MG63 (cell line): ENCODE measurements at places on chromosomes 7 and 10. TPM values are rescaled to one million over a fixed set of nuclear protein-coding genes. Genes with fewer than 3 reads are reported as not detected.

- DNase-seq: no peak
Observed at GRCh38 chr10:129937351-129937751, 26.7 kb downstream of the EBF3 start.

- DNase-seq: peak; percentile 49
Observed at GRCh38 chr7:131574741-131575140, 18.3 kb upstream of the PODXL start.

NPS gene
- total RNA-seq: not detected in 2 replicates

DNA sequence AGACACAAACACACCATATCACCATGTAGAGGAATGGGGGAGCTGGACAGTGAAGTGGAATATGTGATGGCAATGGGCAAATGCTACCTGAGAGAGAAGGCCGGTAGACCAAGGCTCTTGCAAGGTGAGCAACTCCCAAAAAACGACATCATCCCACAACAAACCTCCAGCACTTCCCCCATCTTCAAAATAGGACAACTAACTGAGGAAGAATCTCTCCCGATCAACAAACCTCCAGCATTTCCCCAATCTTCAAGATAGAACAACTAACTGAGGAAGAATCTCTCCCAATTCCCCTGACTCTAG is 387.2 kb downstream of the PARD3 start:
- no peak for DNase-seq

DNA sequence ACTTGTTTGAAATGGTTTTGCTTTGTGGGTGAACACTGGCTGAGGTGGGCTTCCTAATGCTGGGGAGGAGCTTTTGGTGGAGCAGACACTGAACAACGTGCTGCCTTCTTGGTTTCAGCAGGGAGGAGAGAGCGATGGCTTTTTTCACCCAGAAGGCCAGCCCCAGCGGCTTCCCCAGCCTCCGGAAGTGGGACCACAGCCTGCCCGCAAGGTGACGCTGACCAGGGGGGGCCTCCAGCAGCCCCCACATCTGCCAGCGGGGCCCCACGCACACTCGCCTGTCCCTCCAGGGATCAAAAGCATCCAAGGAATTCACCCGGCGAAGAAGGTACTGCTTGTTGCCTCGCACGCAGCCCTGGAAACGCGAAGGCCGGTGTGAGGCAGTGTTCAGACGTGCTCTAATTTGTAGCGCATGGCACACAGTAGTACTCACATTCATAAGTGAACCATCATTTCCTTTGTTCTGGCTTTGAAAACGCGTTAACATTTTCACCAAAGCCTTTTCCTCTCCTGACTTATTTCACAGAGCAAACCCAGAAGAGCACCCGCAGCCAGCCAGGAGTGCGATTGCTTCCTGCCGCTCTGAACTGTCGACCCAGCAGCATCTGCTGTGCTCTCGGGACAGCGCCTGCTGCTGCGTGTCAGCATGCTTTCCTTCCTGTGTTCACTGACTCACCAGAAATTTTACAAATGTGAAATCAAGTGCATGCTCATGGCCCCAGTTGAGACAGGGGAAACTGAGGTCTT is 48.4 kb downstream of the SHH start:
- no peak for DNase-seq

- DNase-seq: no peak
Observed at GRCh38 chr10:45423976-45424499, 50.0 kb downstream of the ALOX5 start.

- DNase-seq: no peak
Observed at GRCh38 chr7:87506246-87507180, 31.0 kb upstream of the ABCB4 start.

- no peak for DNase-seq
Observed at GRCh38 chr7:158343526-158343925, 244.1 kb downstream of the PTPRN2 start.

WEE2 gene
- total RNA-seq: not detected in 2 replicates

- peak; percentile 12 for DNase-seq
Observed at GRCh38 chr10:75773231-75773780, 341.9 kb downstream of the LRMDA start.
